ENCODE measurements at places on chromosomes 11 and 22.

GRCh38 chr11:10326012-10326964 lies 21.4 kb downstream of the ADM start:
- no peak for DNase-seq

- no peak for DNase-seq
Measured at GRCh38 chr11:71459076-71459766, 6.2 kb downstream of the NADSYN1 start.

GRCh38 chr11:76577226-76577920 lies 93.2 kb downstream of the LRRC32 start:
- no peak for DNase-seq

DNA sequence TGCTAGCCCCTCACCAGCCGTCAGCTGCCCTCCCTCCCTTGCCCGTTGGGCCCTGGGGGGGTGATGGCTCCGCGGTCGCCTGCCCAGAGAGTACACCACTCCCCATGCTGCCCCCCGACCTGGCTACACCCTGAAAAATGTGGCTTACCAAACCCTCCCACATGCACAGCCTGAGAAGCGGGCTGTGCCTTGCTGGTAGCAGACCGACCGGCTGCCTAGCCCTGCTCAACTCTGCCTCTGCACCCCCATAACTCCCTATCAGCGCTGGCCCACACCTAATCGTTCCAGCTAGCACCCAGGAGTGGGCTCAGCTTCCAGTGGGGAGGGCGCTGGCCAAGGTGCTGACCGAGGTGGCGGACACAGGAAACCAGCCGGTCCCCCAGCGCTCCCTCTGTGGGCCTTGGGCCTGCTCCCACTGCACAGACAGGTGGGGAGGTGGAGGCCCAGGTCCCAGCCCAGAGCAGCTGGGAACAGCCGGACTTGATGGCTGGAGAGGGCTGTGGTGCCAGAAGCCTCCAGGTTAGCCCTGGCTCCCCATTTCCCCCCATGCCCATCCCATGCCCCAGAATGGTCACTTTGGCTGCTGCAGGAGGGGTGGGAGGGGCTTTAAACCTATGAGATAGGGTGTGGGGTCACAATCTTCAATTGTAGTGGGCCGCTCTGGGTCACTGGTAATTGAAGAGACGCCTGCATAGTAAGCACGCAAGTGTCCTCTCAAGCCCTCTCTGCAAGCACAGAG lies 32.1 kb upstream of the PRODH start:
- no peak for DNase-seq

GRCh38 chr11:108351468-108351867 lies 115.9 kb downstream of the C11orf65 start:
- no peak for DNase-seq

DNA sequence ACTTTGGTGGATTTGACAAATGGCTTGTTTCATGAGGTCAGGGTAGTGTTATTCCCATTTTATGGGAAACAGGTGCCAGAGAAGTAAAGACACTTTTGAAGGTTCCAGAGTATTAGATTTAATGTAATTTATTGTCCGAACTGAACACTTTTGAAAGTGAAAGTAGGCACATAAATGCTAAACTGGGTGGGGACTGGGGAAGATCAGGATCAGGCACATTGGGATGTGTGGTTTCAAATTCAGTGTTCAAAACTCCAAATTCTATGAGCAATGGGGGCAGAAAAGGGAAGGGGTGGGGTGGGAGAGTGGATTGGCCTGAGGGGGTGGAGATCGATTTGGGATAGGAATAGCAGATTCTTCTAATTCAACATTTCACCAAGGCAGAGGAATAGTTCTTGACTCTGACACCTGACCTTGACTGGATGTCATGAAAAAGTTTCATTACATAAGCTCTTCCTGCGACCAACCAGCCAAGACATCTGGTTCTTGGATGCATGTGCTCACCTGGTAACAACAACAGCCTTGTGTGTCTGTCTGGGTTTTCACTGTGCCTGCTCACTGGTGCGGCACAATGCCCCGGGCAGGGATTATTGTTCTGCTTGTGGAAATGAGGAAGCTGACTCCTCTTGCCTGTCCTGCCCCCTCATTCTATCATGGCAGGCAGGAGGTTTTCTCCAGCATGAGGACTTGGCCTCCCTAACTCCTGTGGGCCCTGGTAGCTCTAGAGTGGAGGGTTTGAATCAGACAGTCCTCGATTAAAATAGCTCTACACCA lies 10.8 kb downstream of the PPFIBP2 start:
- DNase-seq = no peak

- DNase-seq = no peak
Measured at GRCh38 chr11:3922056-3922455, 66.6 kb downstream of the STIM1 start.

- DNase-seq = no peak
Measured at GRCh38 chr11:126147208-126148111, 64.0 kb downstream of the RPUSD4 start.

- DNase-seq = peak; percentile 53
Measured at GRCh38 chr11:44658506-44658850, 68.3 kb upstream of the TSPAN18 start.

DNA sequence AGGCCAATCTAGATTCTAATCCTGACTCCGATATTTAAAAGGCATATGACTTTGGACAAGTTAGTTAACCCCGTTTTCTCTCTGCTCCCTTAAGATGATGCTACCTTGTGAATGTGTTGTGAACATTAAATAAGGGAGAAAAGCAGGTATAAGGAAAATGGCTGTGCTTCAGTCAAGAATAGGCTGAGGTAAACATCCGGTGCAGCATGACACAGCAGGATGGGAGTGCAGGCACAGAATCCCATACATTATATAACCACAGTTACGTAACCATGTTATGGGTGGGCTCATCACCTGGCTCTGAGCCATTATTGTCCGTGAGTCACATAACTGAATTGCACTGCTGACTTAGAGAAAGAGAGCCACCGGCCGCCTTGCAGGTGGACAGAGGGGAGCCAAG lies 382.2 kb upstream of the ANO5 start:
- no peak for DNase-seq

GRCh38 chr11:34178209-34178821 lies 72.9 kb downstream of the NAT10 start:
- DNase-seq = no peak

DNA sequence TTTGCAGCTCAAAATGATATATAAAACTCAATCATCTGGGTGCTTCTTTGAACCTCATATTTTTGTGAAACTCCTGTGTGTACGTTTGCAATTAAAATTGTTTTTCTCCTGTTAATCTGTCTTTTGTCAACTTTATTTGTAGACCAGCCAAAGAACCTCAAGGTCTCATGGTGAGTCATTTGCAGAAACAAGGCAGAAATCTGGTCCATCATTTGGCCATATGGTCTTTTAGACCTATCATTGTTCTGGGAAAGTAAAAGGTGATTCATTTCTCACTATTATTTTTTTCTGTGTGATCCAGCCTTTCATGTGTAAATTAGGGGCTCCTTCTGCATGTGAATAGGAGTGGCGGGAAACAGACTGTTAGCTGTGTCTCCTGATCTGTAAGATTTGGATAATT lies 399.1 kb upstream of the DDI1 start:
- no peak for DNase-seq

DNA sequence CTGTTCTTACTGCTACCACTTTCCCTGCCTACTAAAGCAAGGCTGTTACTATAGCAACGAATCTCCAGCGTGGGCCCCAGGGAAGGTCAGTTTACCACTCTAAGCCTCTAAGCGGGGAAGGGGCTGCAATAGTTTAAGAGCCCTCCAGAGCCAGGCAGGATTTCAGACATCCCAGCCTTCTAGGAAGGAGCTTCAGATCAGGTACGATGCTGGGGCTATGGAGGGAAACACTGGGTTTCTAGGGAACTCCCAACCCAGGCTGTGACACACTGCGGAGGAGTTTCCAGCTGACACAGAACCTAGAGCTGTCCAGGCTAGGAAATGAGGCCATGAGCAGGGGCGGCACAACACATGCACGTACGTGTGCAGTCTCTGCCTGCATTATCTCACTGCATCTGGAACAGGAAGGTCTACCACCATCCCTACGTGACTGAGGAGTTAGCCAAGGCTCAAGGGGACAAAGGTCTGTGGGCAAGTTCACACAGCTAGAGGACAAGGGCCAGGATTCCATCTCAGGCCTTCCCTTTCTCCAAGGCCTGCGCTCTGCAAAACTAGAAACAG lies 20.4 kb downstream of the HPS4 start:
- DNase-seq = no peak

GRCh38 chr11:14259186-14259784 lies 99.7 kb downstream of the RRAS2 start:
- no peak for DNase-seq

DNA sequence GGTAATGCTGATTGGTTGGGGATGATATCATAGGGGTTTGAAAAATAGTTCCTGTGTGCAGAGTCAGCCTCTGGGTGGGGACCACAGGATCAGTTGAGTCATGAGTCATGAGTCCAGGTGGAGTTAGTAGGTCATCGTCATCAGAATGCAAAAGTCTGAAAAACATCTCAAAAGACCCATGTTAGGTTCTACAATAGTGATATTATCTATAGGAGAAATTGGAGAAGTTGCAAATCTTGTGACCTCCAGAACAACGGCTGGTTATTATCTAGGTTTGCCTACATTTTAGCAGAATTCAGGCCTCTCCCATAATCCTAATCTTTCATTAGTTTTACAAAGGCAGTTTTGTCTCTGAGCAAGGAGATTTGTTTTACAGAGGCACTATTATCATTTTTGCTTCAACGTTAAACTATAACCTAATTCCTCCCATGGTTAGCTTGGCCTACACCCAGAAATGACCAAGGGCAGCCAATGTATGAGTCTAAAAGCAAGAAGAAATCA lies 38.9 kb downstream of the MS4A2 start:
- DNase-seq = no peak

DNA sequence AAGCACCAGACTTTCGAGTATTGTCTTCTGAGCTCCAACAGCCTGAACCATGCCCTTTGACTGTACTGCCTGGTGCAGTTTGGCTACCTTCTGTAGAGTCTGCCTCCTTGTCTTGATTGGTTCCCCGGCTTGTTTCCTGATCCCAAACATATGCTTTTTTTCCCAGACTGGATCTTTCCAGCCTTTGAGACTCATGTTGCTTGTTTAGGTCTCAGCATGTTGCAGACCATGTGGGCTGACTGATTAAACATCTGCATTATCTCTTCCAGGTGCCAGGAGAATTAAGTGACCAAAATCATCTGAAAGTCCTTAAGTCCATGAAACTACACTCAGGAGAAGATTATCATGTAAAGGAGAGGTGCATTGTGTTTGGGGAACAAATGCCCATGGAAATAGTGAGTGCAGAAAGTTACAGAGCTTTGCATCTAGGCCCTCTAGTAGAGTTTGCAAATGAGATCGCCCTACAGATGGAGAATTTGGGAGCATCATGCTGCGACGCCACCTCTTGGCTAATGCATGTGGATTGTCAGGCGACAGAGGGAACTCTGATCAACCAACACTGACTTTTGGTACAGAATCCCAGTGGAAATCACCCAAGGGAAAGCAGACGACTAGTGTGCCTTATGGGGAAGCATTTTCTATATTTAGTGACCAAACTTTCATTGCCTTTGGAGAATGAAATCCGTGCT lies 188.8 kb downstream of the BLID start:
- no peak for DNase-seq

GRCh38 chr11:122440811-122441665 lies 214.5 kb upstream of the UBASH3B start:
- no peak for DNase-seq

DNA sequence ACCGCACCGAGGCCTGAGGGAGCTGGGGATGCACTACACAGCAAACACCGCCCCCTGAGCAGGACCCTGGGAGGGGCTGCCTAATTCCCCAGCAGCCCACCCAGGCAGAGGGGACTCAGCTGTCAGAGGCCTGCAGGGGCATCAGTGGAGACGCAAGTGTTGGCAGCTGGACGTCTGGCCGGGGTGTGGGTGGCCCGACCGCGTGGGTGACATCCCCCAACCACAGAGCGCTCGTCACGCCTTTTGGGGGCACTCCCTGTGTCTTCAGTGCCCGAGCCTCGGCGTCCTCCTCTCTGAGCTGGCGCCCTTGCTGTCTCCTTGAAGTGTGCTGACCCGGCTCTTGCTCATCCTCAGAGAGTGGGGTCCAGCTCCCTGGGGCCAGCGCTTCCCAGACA lies 150.2 kb downstream of the BRD1 start:
- no peak for DNase-seq

DNA sequence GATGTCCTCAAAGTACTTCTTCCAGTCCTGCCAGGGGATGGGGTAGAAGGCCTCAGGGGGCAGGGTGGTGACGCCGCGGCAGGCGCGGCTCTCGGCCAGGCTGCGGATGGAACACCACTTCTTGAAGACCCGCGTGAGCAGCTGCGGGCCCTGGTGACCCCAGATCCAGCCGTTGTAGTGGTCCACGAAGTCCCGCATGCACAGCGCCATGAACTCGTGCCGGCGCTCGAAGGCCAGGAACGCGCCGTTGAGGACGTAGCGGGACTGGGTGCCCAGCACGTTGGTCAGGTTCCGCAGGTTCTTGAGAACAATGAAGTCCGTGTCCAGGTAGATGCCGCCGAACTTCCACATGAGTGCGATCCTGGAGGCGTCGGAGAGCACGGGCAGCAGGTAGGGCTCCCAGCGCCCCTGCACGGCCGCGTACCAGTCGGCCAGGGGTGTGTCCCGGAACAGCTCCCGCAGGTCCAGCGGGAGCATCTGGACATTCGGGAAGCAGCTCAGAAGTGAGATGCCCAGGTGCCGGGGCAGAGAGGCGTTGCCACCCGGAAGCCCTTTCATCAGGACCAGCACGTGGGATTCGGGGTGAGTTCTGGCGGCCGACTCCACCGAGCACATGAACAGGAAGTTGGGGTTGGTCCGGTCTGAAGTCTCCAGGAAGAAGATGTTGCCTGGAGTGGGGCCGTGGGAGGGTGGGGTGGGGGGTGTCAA lies 27.5 kb downstream of the A4GALT start:
- DNase-seq = no peak

DNA sequence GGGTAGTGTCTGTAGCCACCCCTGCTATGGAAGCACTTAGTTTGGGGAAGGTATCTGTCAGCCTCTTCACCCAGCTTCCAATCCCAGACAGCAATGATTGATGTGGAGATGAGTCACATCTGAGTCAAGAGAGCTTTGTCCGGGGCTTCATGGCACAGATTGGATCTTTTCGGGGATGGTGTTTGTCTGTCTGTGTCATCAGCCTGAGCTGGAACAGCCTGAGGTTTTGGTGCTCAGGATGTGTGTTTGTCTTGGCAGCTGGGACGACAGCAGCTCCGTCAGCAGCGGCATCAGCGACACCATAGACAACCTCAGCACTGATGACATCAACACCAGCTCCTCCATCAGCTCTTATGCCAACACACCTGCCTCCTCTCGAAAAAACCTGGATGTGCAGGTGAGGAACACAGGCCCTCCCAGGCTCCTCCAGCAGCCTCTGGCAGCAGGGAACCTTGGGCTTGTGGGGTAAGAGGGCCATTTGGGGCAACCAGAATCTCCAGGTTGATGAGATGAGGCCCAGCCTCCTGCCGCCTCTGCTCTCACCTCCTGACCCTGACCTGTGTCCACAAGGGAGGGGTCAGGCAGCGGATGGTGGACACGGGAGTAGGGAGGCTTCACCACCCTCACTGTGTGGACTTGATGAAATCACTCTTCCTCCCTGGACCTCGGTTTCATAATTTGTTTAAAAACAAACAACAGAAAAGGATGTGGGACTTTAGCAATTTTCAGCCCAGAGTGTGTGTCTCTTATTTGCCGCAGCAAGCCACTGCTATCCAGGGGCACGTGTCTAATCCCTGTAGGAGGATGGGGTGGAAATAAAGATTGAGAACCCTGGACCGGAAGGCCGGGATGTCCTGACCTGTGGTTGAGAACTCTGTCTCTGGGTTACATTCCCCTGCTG lies 124.3 kb downstream of the DBX1 start:
- DNase-seq = no peak
